ENCODE measurements at places on chromosomes 6 and 20. TPM values are rescaled to one million over a fixed set of nuclear protein-coding genes. Genes with fewer than 3 reads are reported as not detected.
A peak's percentile ranks its signal among the peaks of the same experiment; 100 is the strongest.

Gene SYTL3
- total RNA-seq = 0.51 TPM

Gene CDH4
- under 0.01 TPM for total RNA-seq

Gene SLC22A3
- not detected for total RNA-seq

- no peak for DNase-seq
Measured at GRCh38 chr6:136739501-136739900, 52.8 kb downstream of the MAP3K5 start.

DNA sequence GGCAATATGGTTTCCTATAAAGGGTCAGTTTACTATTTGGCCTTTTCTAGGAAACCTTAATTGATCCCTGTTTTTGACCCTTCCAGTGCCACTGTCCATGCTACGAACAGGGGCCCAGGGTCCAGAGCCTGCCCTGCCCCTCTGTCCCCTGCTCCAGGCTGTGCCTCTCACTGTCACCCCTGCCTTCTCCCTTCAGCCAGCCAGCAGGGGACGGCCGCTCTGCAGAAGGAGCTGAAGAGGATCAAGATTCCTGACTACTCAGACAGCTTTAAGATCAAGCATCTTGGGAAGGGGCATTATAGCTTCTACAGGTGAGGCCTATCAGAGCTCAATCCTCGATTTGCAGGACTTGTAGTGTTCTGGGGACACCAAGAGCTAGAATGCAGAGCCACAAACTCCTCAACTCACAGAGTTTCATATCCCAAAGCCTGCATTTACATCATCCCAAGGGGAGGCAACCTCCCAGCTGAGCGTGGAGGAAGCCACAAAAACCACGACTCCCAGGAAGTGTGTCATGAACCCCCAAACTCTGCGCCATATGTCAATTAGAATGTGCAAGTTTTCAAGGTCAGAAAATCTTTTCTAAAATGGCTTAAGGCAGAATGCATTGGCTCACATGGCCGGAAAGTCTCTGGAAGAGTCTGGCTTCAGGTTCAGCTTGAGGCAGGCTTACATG lies 3.6 kb downstream of the BPI start:
- DNase-seq = no peak

GRCh38 chr20:32971703-32972161 lies 32.5 kb downstream of the SUN5 start:
- no peak for DNase-seq

- no peak for DNase-seq
Measured at GRCh38 chr6:22754061-22754460, 184.7 kb downstream of the HDGFL1 start.

- DNase-seq = no peak
Measured at GRCh38 chr20:31869942-31870725, at the start of the genes DUSP15 and TTLL9. TSS of gene DUSP15 (minus strand) at chr20:31870527. CDS start at chr20:31870337, 190 bp downstream. TSS of gene TTLL9 (plus strand) at chr20:31870634. CDS start at chr20:31871127, 493 bp downstream.

GRCh38 chr6:31621320-31621939 lies 915 bp downstream of the PRRC2A start:
- peak; percentile 13 for DNase-seq

- no peak for DNase-seq
Measured at GRCh38 chr6:20916086-20916485, 381.8 kb downstream of the CDKAL1 start.

- no peak for DNase-seq
Measured at GRCh38 chr20:23146857-23147637, 60.9 kb upstream of the CD93 start.

- no peak for DNase-seq
Measured at GRCh38 chr20:42074944-42075343, 456.8 kb upstream of the CHD6 start.

Measured in dermis microvascular lymphatic vessel endothelial cell (primary cell).